T-helper 1 cell treated with Interleukin-12 subunit alpha and Interleukin-12 subunit beta and Interleukin-4 antibody, amounts not matched to agents 30 ng/mL and 1 ng/mL, for 36 hours (primary cell): ENCODE measurements at places on chromosomes 4 and X. TPM values are rescaled to one million over a fixed set of nuclear protein-coding genes. Genes with fewer than 3 reads are reported as not detected.

IGFBP7 gene
- not detected in 2 replicates for total RNA-seq

PAGE3 gene
- total RNA-seq, result not detected in 2 replicates

GAGE12H gene
- not detected in 2 replicates for total RNA-seq

PAGE4 gene
- not detected in 2 replicates for total RNA-seq

TMEM271 gene
- not detected in 2 replicates for total RNA-seq

RAB40AL gene
- total RNA-seq, result 0.34 TPM in 1 of 2 replicates, not detected in the other

TMEM35A gene
- total RNA-seq, result not detected in 2 replicates

STK26 gene
- 36.5 and 39.4 TPM in 2 replicates for total RNA-seq

ARHGAP6 gene
- not detected in 2 replicates for total RNA-seq

SLC4A4 gene
- total RNA-seq, result 0.05 and 0.39 TPM in 2 replicates

NHSL2 gene
- total RNA-seq, result 1.0 and 1.2 TPM in 2 replicates
